ENCODE measurements at places on chromosomes 2 and 18.
A peak's percentile ranks its signal among the peaks of the same experiment; 100 is the strongest.

DNA sequence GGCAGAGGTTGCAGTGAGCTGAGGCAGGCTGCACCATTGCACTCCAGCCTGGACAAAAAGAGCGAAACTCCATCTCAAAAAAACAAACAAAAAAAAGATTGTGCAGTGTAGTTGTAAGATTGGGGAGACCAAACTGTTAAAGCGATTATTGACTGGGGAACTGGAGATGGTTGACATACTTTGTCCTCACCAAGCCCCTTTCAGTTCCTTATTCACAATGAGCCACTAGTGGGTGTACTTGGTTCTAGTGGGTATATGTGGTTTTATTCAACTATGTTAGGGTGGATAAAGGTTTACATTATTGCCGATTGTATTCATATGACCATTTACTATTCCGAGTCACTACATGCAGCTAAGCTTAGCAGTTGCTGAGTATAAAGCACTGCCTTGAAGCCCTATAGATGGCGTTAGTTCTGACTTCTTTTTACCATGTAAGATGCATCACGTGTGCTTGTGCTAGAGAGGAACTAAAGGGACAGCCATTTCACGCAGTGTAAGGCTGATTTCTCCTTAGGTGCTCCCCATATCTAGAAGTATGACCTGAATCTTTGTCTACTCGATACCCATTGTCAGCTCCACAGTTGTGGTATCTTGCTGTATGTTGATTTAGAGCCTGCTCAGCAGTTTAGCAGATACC is 12.1 kb downstream of the EIF4E2 start:
- no peak for DNase-seq
- H3K4me1 ChIP-seq = peaks cover 5% of the 10 kb centered on the region
- H3K27ac ChIP-seq = no peak overlapping the region
- H3K36me3 ChIP-seq = peaks cover 93% of the 10 kb centered on the region
- no peak overlapping the region for H3K4me3 ChIP-seq

DNA sequence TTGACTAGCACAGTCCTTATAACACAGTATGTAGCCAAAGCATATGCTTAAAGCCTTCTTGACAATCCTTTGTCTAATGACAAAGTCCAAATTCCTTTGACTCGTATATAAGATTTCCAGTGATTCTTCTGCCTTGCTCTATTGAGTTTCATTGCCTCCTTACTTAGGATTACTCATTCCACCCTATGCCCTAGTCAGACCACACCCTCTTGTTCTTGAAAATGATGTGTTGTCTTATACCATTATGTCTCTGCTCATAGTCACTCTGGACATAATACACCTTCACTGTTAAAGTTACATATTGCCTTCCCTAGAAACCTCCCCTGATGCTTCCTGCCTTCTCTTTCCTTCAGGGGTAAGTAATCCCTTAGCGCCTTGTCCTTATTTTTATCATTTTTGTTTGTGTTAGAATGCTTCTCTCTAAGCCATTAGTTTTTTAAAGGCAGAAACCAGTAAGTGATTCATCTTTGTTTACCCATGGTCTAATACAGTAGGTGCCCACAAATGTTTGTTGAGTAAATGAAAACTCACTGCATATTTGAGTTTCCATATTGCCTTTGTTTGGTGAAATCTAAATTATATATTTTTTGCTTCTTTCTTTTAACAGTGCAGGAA is 19.3 kb downstream of the GPD2 start:
- DNase-seq = peak; percentile 51
- H3K27me3 ChIP-seq = no peaks in the 10 kb centered on the region
- H3K27ac ChIP-seq = peak overlapping the region; percentile 51
- H3K4me3 ChIP-seq = no peak overlapping the region

- peak overlapping the region; percentile 37 for H3K27ac ChIP-seq
- DNase-seq = peak; percentile 67
- no peaks in the 10 kb centered on the region for H3K27me3 ChIP-seq
- peaks cover 8% of the 10 kb centered on the region for H3K36me3 ChIP-seq
- H3K4me3 ChIP-seq = no peak overlapping the region
Observed at GRCh38 chr2:174663550-174663949, 65.9 kb upstream of the WIPF1 start.

- peaks cover 18% of the 10 kb centered on the region for H3K36me3 ChIP-seq
- H3K27me3 ChIP-seq = no peaks in the 10 kb centered on the region
- no peak overlapping the region for H3K4me3 ChIP-seq
- DNase-seq = no peak
Observed at GRCh38 chr2:37039580-37039979, 44.6 kb downstream of the HEATR5B start.

- H3K4me3 ChIP-seq = no peak overlapping the region
- H3K27me3 ChIP-seq = 0 out of 2 replicates have a peak, but pooled peaks cover 3% of the 10 kb centered on the region
- no peaks in the 10 kb centered on the region for H3K36me3 ChIP-seq
- H3K27ac ChIP-seq = no peak overlapping the region
- no peak for DNase-seq
Observed at GRCh38 chr2:88061295-88061694, 5.7 kb upstream of the KRCC1 start.

DNA sequence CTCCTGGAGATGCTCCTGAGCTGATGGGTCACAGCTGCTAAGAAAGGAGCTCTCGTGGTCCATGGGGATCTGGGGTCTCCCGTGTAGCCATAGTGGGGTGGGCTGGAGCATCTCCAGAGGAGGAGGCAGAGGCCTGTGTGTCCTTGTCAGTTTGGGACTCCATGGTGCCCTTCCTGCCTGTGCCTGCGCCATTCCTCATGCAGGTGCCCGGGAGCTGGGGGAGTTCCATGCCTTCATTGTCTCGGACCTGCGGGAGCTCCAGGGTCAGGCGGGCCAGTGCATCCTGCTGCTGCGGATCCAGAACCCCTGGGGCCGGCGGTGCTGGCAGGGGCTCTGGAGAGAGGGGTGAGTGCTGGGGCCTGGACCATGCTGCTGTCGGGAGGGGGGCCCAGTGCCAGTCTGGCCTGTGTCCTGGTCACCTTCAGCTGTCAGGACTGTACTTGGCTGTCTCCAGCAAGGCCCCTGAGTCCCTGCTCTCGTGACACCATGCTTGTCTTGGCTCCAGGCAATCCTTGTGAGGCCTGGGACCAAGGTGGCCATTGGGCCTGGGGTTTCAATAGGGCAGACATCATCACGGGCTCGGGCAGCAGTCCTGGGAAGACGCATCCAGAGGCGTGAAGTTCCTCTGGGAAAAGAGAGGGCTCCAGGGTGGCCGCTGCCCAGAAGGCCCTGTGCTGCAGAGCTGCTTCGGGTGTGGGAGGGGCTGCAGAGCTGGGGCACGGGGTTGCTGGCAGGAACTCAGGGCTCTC is 7.3 kb downstream of the CAPN10 start:
- H3K27ac ChIP-seq = no peak overlapping the region
- H3K4me3 ChIP-seq = no peak overlapping the region
- H3K4me1 ChIP-seq = no peaks in the 10 kb centered on the region
- DNase-seq = no peak
- peaks cover 23% of the 10 kb centered on the region for H3K36me3 ChIP-seq

- H3K27ac ChIP-seq = no peak overlapping the region
- no peaks in the 10 kb centered on the region for H3K27me3 ChIP-seq
Observed at GRCh38 chr2:239216614-239217273, 184.1 kb downstream of the HDAC4 start.

- H3K4me1 ChIP-seq = no peaks in the 10 kb centered on the region
- H3K27ac ChIP-seq = no peak overlapping the region
- H3K27me3 ChIP-seq = no peaks in the 10 kb centered on the region
- no peaks in the 10 kb centered on the region for H3K36me3 ChIP-seq
- H3K4me3 ChIP-seq = no peak overlapping the region
Observed at GRCh38 chr18:75592527-75592926, 165.0 kb upstream of the SMIM21 start.

DNA sequence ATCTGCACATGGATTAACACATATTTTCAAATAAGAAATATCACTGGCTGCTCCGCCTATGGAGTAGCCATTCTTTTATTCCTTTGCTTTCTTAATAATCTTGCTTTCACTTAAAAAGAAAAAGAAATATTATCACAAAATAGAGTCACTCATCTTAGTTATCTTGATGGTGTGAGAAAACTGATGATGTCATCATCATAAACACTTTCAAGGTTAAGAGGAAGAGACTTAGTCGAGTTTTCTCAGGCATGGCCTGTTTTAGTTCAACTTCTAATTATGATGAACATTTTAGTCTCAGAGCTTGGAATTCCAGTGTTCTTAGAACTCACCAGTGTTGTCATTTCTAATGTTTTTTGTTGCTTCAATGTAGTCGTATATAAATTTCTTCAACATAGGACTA is 506.1 kb downstream of the PTPRM start:
- H3K27me3 ChIP-seq = no peaks in the 10 kb centered on the region
- no peak for DNase-seq
- H3K27ac ChIP-seq = no peak overlapping the region
- 0 out of 2 replicates have a peak, but pooled peaks cover 4% of the 10 kb centered on the region for H3K36me3 ChIP-seq

GRCh38 chr2:119673796-119674195 is 5.2 kb upstream of the TMEM177 start:
- no peaks in the 10 kb centered on the region for H3K4me1 ChIP-seq
- DNase-seq = no peak
- no peaks in the 10 kb centered on the region for H3K27me3 ChIP-seq
- H3K36me3 ChIP-seq = no peaks in the 10 kb centered on the region

- H3K4me1 ChIP-seq = peaks cover 30% of the 10 kb centered on the region
- H3K27me3 ChIP-seq = no peaks in the 10 kb centered on the region
- H3K27ac ChIP-seq = peak overlapping the region; percentile 90
- no peak overlapping the region for H3K4me3 ChIP-seq
- peak; percentile 95 for DNase-seq
Observed at GRCh38 chr18:36309436-36310391, 12.2 kb downstream of the FHOD3 start.

DNA sequence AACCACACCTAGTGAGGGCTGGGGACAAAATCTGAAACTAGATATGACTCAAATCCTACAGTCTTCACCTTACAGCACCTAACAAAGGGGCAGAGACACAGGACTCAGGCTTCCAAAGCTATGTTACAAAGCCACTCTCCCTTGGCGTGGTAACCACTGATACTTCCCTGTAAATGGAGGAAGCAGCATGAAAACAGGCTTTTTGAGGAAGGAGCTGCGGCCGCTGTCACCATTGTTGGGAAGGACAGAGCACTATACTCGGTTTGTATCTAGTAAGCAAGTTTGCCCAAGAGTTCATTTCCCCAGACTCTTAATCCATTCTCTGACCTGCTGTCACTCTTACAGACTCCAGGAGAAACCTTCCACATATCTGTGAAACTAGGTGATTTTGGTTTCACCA is 60.3 kb downstream of the LONRF2 start:
- no peak overlapping the region for H3K4me3 ChIP-seq
- no peaks in the 10 kb centered on the region for H3K27me3 ChIP-seq
- H3K27ac ChIP-seq = no peak overlapping the region
- H3K4me1 ChIP-seq = no peaks in the 10 kb centered on the region
- DNase-seq = no peak

DNA sequence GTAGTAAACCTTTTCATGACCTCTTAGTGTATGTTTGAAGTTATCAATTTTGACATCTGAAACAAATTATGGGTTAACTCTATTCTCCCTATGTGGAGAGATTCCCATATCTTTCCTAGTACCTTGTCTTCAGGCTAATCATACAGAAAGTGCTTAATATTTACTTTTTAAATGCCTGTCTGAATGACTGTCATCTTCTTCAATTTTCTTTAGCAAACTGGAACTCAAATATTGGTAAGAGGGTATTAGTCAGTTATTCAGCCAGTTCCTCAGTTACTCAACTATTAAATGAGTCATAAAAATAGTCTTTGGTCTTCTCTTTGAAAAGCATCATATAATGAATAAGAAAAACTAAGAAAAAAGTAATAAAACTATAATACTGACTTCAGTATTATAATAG is 1038.0 kb upstream of the PIK3C3 start:
- H3K4me1 ChIP-seq = no peaks in the 10 kb centered on the region
- no peak overlapping the region for H3K4me3 ChIP-seq
- H3K27me3 ChIP-seq = no peaks in the 10 kb centered on the region
- DNase-seq = no peak
- no peaks in the 10 kb centered on the region for H3K36me3 ChIP-seq
- H3K27ac ChIP-seq = no peak overlapping the region

GRCh38 chr2:106108351-106108750 is 85.8 kb downstream of the UXS1 start:
- H3K4me3 ChIP-seq = no peak overlapping the region
- DNase-seq = no peak
- peaks cover 10% of the 10 kb centered on the region for H3K4me1 ChIP-seq
- peaks cover 33% of the 10 kb centered on the region for H3K36me3 ChIP-seq

GRCh38 chr2:232587512-232587911 is 37.0 kb downstream of the EIF4E2 start:
- H3K36me3 ChIP-seq = peaks cover 4% of the 10 kb centered on the region
- H3K4me3 ChIP-seq = no peak overlapping the region
- DNase-seq = no peak
- H3K4me1 ChIP-seq = no peaks in the 10 kb centered on the region
- no peaks in the 10 kb centered on the region for H3K27me3 ChIP-seq

Data from SJSA1 (cell line).